ENCODE measurements at places on chromosomes 3 and 15. TPM values are rescaled to one million over a fixed set of nuclear protein-coding genes. Genes with fewer than 3 reads are reported as not detected.

DNA sequence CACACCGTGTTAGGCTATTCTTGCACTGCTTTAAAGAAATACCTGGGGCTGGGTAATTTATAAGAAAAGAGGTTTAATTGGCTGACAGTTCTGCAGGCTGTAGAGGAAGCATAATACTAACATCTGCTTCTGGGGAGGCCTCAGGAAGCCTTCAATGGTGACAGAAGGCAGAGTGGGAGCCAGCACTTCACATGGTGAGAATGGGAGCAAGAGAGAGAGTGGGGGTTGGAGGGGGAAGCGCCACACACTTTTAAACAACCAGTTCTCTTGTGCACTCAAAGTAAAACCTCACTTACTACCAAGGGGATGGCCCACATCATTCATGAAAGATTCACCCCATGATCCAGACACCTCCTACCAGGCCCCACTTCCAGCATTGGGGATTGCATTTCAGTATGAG is 181.1 kb downstream of the APBA2 start:
- no peaks in the 10 kb centered on the region for H3K27me3 ChIP-seq
- H3K27ac ChIP-seq: no peak overlapping the region
- no peak for DNase-seq

The POPDC2 gene
- total RNA-seq: 203 TPM

- H3K27ac ChIP-seq: no peak overlapping the region
- DNase-seq: no peak
- no peak overlapping the region for H3K4me3 ChIP-seq
- peaks cover 26% of the 10 kb centered on the region for H3K36me3 ChIP-seq
Measured at GRCh38 chr3:25749031-25749581, 34.1 kb downstream of the NGLY1 start.

DNA sequence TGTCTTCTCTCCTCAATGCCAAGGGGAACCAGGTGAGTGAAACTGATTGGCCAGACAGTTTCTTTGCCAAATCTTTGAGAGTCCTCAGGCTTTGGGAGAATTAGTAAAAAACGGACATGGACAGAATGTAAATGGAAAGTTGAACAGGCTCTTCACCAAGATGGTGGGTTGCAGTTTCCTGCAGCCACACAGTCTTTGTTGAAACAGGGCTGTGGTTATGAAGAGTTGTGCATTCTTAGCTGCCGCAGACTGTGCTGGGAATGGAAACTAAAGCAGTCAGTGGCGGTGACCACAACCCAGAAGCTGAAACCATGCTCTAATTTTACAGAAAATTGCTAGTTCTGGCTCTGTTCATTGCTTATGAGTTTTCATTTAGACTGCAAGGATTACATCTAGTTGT is 42.1 kb upstream of the TASOR start:
- no peaks in the 10 kb centered on the region for H3K4me1 ChIP-seq
- H3K27ac ChIP-seq: no peak overlapping the region
- peaks cover 15% of the 10 kb centered on the region for H3K36me3 ChIP-seq
- DNase-seq: no peak

DNA sequence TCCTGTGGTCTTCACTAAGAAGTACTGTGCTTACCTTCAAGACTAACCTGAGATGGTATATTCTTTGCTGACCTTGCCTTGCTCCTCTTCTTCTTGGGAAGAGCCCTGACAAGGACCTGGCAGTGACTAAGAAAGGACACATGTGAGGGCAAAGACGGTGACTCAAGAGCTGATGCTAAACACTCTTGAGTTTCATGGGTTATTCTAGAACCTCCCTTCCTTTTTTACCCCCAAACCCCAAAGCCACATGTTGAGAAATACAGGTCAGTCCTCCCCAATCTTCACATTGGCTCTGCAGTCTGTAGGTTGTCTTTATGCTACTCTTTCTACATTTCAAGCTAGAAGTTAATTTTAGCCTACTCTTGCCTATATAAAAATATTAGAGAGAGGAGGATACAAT is 200.6 kb downstream of the SEMA6D start:
- no peak for DNase-seq
- no peak overlapping the region for H3K27ac ChIP-seq
- no peaks in the 10 kb centered on the region for H3K4me1 ChIP-seq

DNA sequence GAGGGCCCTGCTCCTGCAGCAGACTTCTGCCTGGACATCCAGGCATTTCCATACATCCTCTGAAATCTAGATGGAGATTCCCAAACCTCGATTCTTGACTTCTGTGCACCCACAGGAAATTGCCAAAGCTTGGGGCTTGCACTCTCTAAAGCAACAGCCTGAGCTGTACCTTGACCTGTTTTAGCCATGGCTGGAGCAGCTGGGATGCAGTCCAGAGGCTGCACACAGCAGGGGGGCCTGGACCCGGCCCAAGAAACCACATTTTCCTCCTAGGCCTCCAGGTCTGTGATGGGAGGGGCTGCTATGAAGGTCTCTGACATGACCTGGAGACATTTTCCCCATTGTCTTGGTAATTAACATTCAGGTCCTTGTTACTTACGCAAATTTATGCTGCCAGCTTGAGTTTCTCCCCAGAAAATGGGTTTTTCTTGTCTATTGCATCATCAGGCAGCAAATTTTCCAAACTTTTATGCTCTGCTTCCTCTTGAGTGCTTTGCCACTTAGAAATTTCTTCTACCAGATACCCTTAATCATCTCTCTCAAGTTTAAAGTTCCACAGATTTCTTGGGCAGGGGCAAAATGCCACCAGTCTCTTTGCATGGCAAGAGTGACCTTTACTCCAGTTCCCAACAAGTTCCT is 11.8 kb upstream of the MYO5A start:
- H3K36me3 ChIP-seq: peaks cover 2% of the 10 kb centered on the region
- no peaks in the 10 kb centered on the region for H3K4me1 ChIP-seq
- DNase-seq: no peak
- no peak overlapping the region for H3K4me3 ChIP-seq
- H3K27me3 ChIP-seq: no peaks in the 10 kb centered on the region

The PXYLP1 gene
- total RNA-seq: 5.7 TPM

DNA sequence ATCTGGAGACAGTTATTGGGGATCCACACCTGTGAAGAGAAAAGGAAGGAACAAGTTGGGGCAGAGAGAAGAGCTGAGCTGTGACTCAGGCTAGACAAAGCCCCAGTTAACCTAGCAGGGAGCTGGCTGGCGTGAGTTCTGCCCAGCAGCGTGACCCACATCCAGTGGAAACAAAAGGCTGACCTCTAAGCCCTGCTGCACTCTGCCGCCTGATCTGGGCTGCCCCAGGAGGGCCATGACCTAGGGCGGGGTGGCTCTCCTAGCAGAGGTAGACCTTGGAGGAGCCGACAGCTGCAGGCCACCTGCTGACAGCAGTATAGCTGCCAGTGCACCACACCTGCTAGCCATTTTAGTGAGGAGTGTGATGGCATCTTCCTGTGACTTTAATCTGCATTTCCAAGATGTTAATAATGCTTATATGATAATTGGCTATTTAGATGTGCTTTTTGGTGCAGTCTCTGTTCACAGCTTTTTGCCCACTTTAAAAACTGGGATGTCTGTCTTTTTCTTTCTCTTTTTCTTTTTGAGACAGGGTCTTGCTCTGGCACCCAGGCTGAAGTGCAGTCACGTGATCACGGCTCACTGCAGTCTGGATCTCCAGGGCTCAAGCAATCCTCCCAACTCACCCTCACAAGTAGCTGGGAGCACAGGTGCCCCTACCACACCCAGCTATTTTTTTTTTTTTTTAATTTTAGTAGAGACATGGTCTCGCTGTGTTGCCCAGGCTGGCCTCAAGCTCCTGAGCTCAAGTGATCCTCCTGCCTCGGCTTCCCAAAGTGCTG is 78.1 kb downstream of the LSM3 start:
- DNase-seq: no peak
- no peak overlapping the region for H3K4me3 ChIP-seq
- H3K4me1 ChIP-seq: no peaks in the 10 kb centered on the region
- H3K27me3 ChIP-seq: no peaks in the 10 kb centered on the region
- no peaks in the 10 kb centered on the region for H3K36me3 ChIP-seq
- no peak overlapping the region for H3K27ac ChIP-seq

The ARGFX gene
- not detected for total RNA-seq

The SLC2A2 gene
- not detected for total RNA-seq

GRCh38 chr15:38682861-38683260 is 118.2 kb upstream of the RASGRP1 start:
- no peaks in the 10 kb centered on the region for H3K4me1 ChIP-seq
- no peak overlapping the region for H3K4me3 ChIP-seq
- no peak for DNase-seq
- no peaks in the 10 kb centered on the region for H3K36me3 ChIP-seq
- no peak overlapping the region for H3K27ac ChIP-seq
- H3K27me3 ChIP-seq: no peaks in the 10 kb centered on the region

- no peak overlapping the region for H3K4me3 ChIP-seq
- no peak overlapping the region for H3K27ac ChIP-seq
- no peaks in the 10 kb centered on the region for H3K27me3 ChIP-seq
Measured at GRCh38 chr3:181464033-181464694, 247.6 kb upstream of the SOX2 start.

DNA sequence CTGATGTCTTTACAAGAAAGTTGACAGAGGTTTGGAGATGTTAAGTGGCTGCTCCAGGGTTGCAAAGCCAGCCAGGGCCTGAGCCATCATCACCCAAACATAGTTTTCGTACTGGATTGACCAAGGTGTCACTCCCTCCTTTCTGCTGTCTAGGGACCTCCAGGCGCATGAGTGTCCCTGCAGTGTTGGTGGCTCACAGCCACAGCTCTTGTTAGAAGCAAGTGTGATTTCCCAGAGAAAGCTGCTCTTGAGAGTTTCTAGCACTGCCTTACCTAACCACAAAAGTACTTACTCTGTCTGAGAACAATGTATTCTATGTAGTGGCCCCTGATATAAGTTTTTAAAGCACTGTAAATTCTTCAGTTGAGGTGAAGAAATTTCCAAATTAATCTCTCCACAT is 144.1 kb downstream of the SOX2 start:
- no peaks in the 10 kb centered on the region for H3K27me3 ChIP-seq
- no peaks in the 10 kb centered on the region for H3K4me1 ChIP-seq
- DNase-seq: no peak
- H3K27ac ChIP-seq: no peak overlapping the region
- H3K36me3 ChIP-seq: no peaks in the 10 kb centered on the region
- H3K4me3 ChIP-seq: no peak overlapping the region

The ZIC1 gene
- not detected for total RNA-seq
